Common myeloid progenitor, CD34-positive (primary cell): ENCODE measurements at places on chromosomes 13 and 19.

- no peak for DNase-seq
Measured at GRCh38 chr13:45930177-45930576, 78.6 kb upstream of the SIAH3 start.

DNA sequence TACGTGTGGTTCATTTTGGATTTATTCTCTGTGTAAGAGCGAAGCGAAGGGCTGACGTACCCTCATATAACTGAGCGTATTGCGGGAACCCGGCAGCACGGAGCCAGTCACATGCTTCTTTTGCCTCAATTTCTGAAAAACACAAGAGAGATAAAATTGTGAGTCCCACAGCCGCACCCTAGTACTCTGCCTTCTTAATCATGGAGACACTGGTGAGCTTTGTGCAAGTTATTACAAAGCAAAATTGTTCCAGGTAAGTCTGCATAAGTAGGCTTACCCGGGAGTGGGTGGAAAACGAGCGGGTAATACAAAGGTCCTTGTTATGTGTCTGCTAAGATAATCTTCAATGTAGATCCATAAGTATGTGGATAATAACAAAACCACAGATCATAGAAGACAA, 118.1 kb downstream of the STARD13 start:
- DNase-seq = no peak

GRCh38 chr19:17049711-17050280, 23.2 kb upstream of the CPAMD8 start:
- no peak for DNase-seq

GRCh38 chr13:51726446-51727193, 77.3 kb downstream of the DHRS12 start:
- DNase-seq = no peak

DNA sequence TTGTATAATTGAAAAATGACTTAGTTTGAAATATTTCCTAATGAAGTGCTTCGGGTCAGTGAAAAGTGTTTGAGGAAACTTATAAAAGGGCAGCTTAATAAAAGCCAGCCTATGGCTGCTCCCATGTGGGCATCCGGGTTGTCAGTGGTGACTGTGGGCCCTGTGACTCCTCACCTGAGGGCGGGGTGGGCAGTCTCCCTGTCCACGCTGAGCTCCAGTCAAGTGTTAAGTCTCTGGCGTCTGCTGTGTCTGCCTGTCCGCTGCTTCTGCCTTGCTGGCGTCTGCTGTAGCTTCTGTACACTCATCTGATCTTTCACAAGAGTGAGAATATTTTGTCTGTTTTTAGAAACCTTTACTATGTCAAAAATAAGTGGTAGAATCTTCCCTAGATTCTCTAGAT, 7.1 kb downstream of the LAMP1 start:
- no peak for DNase-seq

- no peak for DNase-seq
Measured at GRCh38 chr19:24062190-24062589, 24.8 kb upstream of the ZNF254 start.

GRCh38 chr13:26658448-26659385, 101.2 kb downstream of the WASF3 start:
- DNase-seq = peak; percentile 18

DNA sequence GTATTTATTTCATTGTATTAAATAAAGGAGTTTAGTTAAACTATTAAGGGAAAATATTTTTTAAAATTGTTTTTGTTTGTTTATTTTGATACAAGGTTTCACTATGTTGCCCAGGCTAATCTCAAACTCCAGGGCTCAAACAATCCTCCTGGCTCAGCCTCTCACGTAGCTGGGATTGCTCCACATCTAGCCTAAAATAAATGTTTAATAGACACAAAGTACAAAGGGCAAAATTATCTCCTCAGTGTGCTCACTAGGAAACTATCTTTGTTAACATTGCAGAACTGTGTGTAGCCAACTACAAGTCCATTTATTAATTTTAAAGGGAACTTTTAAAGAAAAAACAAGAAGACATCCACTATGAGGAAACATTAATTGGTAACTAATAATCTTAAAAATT, 207.2 kb upstream of the PCDH17 start:
- no peak for DNase-seq

GRCh38 chr19:38720559-38721236, 23.6 kb downstream of the CAPN12 start:
- DNase-seq = no peak

DNA sequence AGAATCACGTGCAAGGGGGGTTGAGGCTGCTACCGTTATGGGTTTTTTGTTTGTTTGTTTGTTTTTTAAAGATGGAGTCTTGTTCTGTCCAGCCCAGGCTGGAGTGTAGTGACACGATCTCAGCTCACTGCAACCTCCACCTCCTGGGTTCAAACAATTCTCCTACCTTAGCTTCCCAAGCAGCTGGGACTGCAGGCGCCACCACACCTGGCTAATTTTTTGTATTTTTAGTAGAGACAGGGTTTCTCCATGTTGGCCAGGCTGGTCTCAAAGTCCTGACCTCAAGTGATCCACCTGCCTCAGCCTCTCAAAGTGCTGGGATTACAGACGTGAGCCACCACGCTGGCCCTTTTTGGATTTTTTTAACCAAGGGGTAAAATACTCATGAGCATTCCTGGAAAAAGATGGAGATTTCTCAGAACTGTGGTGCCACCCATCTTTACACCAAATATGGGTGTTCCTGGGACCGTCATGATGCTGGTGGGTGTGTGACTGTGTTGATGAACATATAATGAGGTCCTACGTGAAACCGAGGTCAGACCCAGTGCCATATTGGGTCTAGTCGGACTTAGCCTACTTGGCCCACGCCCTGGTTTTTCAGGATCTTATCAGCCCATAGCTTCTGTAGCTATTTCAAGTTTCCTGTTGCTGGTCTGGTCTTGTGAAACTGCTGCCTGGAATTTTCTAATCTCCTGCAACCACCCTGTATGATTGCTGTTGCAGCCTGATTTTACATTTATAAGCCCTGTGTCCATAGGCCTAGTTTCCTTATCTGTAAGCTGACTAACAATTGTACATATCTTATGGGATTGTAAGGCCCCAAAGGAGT, 6.2 kb downstream of the PPP1R15A start:
- DNase-seq = peak; percentile 83

DNA sequence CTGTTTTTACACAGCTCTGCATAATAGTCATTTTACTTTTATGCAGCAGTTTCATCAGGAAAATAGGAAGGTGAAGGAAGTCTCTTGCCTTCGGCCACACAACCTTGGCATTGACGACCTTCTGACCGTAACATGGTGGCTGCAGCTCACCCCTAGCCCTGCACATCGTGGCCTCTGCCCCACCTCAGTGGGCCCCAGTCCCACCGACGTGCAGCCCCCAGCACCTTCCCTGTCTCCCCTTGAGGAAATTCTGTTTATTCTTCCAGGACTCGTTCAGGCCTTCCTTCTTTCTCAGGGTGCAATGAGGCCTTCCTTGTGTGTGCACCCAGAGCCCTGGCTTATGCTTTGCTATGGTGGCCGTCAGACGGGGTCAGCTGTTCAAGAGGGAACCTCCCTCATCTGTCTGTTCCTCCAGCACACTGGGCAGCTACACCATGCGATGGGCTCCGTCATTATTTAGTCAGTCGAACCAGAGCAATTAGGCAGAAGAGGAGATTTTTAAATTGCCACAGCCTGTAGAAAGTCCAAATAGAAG, 33.3 kb downstream of the TMEM255B start:
- DNase-seq = no peak

DNA sequence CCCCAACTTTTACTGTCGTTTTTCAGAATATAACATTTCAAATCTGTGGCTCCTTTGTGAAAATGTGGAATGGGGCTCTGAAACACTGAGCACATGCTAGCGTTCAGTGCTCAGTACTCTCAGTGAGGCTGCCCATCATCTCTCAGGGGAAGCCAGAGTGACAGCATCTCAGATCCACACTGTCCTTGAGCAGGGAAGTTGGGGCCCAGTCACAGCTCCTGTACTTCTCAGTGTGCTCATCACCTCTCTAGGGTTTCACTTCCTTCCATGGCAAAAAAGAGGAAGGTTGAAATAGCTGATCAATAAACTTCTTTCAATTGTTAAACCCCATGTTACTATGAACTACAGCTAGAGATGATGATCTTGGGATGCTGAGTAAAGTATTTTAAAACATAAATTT, 565.9 kb upstream of the SPRY2 start:
- DNase-seq = no peak

DNA sequence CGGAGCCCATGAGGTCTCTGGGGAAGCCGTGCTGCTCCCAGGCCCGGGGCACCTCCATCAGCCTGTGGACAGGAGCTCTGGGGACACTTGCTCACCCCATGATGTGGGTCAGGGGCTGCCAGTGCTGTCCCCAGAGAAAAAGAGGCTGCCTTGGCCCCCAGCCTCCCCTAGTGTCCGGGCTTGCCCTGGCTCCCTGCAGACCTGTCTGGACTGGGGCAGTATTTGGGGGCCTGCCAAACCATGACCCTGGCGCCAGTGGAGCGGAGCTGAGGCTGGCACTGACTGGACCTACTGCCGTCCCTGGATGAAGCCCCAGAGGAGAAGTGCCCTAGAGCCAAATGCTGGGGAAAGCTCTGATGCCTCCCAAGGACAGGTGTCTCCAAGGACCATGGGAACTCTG, 30.4 kb downstream of the ELAVL1 start:
- no peak for DNase-seq

GRCh38 chr19:17957149-17957849, 9.6 kb upstream of the KCNN1 start:
- DNase-seq = no peak

- DNase-seq = no peak
Measured at GRCh38 chr13:30880856-30881155, 25.3 kb upstream of the MEDAG start.

DNA sequence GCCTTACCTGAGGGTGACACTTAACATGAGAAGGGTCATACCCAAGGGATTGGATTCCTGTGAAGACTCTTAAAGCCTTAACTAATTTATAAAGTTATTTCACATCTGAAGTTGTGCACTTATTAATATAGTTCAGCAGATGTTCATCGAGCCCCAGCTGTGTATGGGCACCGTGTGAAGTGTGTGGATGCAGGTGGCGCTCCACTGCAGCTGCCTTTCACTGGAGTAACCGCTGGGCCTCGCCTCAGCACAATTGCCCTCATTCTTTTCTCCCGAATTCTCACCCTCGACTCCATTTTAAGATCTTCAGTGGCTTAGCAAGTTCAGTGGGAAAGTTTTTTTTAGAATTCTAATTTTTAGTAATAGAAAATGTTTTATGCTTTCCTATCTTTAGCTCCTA, 66.2 kb downstream of the DPY19L3 start:
- no peak for DNase-seq

GRCh38 chr19:52227196-52227940, 37.5 kb downstream of the PPP2R1A start:
- DNase-seq = no peak

DNA sequence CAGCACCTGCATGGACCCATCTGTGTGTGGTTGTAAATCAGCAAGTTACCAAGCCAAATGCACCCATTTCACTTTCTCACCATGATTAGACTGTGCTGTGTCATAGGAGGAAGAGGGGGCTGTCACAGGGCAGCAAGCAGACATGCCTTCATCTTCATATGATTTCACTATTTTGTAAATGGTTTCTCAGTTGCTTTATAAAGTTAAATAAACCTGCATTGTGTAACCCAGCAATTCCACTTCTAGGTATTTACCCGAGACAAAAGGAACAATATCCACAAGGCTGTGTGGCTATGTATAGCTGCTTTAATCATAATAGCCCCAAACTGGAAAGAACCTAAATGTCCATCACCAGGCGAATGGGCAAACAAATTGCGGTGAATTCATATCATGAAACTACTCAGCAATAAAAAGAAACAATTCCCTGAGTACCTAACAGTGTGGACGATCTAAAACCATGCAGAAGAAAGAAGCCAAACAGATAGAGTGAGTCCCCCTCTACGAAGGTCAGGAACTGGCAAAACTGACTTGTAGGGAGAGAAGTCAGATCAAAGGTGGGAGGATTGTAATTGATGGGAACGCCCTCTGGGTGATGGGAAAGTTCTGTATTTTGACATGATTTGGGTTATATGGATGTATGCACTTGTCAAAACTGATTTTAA, 185.4 kb downstream of the COL4A1 start:
- DNase-seq = no peak

DNA sequence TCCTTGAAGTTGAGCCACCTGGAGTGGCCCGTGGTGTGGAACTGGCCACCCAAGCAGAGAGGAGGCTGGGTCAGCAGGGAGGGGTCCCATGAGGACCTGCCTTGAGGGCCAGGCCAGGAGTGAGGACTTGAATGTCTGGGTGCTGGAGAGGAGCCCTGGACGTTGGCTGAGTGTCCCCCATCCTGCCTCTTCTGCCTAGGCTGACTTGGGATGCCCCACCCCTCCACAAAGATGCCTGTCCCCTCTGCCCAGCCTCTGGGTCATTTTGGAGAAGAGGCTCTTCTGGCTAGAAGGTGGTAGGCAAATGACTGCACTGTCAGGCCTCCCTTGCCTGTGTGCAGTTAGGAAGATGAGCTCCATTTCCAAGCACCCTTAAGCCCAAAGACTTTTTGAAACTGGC, 1.7 kb downstream of the SSBP4 start:
- DNase-seq = no peak

DNA sequence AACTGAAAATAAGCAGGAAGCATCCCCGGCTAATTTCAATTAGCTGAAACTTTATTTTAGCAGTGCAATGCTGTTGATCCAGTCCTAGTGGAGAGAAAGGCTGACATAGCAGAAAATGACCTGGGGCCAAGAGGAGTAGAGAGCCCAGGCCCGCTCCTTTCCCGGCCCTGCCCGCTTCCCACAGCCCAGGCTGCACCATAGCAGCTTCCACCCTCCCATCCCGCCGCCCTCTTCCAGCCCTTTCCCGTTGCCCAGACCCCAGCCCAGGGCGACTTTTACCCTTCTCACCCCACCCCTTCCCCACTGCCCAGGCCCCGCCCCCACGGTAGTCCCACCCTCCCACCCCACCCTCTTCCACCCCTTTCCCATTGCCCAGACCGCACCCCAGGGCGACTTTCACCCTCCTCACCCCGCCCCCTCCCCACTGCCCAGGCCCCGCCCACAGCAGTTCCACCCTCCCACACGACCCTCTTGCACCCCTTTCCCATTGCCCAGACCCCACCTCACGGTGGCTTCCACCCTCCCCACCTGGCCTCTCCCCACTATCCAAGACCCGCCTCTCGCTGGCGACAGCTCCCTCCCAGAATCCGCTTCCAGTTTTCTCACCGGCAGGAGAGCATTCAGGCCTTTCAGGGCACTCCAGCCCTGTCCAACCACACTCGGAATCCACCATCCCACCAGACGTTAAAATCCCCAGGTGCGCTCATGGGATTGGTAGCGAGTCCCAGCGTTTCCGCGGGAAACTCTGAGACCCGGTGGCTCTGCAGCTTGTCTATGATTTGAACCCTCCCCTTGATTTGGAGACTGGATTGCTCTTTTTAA, 8.3 kb downstream of the ZNF160 start:
- no peak for DNase-seq

GRCh38 chr13:19795956-19796355, 13.2 kb upstream of the PSPC1 start:
- DNase-seq = no peak

- DNase-seq = no peak
Measured at GRCh38 chr13:50598338-50598737, 245.2 kb downstream of the DLEU7 start.

DNA sequence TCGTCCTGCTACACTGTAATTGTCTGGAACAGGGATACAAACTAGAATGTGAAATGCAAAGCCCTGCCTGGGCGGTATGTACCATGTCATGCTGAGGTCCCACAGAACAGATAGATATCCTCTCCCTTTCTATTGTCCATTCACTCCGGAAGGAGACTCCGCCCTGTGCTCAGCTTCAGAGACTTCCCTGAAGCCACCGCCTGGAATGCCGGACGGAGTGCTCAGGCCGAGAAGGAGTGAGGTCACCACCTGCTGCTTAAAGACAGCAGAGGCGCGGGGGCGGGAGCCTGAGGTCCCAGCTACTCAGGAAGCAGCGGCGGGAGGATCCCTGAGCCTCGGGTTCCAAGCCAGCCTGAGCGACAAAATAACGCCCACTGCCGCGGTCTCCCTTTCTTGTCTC, 890 bp upstream of the ZNF611 start:
- no peak for DNase-seq
